Lower leg skin (tissue), 4 donors: ENCODE measurements at places on chromosomes 7 and 10.

DNA sequence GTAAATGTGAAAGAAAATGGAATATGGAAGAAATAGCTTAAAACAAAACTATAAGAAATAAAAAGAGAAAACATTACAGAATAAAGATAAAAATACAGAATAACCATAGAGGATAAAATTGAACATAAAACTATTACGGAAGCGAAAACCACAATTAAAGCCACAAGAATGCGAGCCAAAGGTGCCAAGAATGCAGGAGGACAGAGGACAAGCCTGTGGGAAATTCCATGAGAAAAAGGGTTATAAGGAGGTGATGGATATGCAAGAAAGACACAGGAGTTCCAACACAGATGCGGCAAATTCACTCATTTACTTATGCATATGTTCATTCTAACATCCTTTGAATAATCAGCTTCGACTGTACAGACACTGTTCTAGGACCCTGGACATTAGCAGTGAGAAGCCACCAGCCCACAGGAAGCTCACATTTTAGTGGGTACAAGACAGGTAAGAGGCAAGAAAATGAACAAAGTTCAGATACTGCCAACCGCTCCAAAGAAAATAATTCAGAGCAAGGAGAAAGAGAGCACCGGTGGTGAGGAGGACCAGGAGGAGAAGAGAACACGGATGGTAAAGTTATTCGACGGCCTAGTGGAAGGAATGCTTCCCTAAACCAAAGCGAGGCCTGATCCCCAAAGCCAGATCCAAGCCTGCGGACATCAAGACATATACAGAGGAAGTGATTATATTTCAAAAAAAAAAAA is 213.7 kb upstream of the MGMT start:
- no peak for DNase-seq

- no peak for DNase-seq
Measured at GRCh38 chr10:124916098-124916584, 25.8 kb upstream of the ZRANB1 start.

- DNase-seq = no peak
Measured at GRCh38 chr10:48455392-48456151, 149.1 kb downstream of the MAPK8 start.

- peak; percentile 85 for DNase-seq
Measured at GRCh38 chr7:158811894-158812293, 17.4 kb downstream of the ESYT2 start.

- DNase-seq = peak; percentile 74
Measured at GRCh38 chr7:157690058-157690832, 353.4 kb downstream of the DNAJB6 start.

DNA sequence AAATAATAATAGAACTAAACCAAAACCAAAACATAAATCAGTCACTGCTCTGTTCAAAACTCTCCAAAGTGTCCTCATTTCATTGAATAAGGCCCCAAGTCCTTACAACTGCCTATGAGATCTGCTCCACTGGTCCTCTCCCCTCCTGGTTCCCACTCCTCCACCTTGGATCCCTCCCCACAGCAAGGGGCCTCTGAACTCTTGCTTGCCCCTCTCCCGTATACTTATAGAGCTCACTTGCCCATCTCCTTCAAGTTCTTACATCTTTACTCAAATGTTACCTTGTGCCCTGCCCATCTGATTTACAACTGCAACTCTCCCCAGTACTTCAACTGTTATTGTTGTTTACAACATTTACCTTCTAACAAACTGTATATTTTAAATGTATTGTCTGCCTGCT is 819 bp downstream of the POLD2 start:
- DNase-seq = no peak

GRCh38 chr7:120731271-120731670 is 126.7 kb downstream of the TSPAN12 start:
- no peak for DNase-seq

GRCh38 chr10:126734015-126734414 is 63.5 kb upstream of the C10orf90 start:
- peak; percentile 20 for DNase-seq

DNA sequence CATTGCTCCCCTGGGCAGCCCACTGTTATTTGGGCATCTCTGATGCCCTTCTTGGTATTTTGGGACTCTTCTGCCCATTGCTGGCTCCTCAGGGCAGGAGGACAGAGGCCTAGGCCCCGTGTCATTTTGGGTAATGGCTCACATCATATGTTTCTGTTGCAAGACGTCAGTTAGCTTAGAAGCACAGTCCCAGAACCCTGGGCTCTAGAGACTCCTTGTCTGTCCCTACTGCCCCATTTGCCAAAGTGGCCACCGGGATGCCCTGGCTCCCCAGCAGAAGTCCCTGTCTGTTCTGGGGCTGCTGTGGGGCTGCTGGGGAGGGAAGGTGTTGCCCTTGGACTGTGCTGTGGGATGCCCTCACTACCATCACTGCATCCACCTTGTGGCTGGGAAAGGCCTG is 48.8 kb downstream of the ADCYAP1R1 start:
- DNase-seq = no peak

DNA sequence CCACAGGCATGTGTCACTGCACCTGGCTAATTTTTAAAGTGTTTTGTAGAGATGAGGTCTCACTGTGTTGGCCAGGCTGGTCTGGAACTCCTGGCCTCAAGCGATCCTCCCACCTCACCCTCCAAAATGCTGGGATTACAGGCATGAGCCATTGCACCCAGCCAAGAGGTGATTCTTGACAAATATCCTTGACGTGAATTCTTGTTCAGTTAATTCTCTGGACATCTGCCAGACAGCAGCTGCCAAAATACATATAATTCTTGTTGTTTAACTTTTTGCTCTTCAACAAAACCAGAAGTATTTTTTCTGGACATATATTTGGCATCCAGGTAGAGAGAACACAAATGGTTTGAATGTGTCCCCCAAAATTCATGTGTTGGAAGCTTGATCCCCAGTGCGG is 3.2 kb downstream of the ACADSB start:
- no peak for DNase-seq

- DNase-seq = no peak
Measured at GRCh38 chr7:29360633-29361625, 166.4 kb downstream of the CHN2 start.

- DNase-seq = peak; percentile 87
Measured at GRCh38 chr7:88218836-88219605, 817 bp downstream of the SRI start.

GRCh38 chr10:60669501-60669900 is 108.8 kb upstream of the CDK1 start:
- DNase-seq = no peak

- DNase-seq = no peak
Measured at GRCh38 chr10:13815756-13816155, 229.0 kb downstream of the PRPF18 start.

- no peak for DNase-seq
Measured at GRCh38 chr7:26670290-26670689, 194.1 kb downstream of the SKAP2 start.

GRCh38 chr7:5695727-5696345 is 85.6 kb downstream of the RNF216 start:
- peak; percentile 51 for DNase-seq

- no peak for DNase-seq
Measured at GRCh38 chr7:35185908-35186731, 67.8 kb downstream of the TBX20 start.

GRCh38 chr10:62186999-62187675 is 81.5 kb downstream of the RTKN2 start:
- DNase-seq = no peak

DNA sequence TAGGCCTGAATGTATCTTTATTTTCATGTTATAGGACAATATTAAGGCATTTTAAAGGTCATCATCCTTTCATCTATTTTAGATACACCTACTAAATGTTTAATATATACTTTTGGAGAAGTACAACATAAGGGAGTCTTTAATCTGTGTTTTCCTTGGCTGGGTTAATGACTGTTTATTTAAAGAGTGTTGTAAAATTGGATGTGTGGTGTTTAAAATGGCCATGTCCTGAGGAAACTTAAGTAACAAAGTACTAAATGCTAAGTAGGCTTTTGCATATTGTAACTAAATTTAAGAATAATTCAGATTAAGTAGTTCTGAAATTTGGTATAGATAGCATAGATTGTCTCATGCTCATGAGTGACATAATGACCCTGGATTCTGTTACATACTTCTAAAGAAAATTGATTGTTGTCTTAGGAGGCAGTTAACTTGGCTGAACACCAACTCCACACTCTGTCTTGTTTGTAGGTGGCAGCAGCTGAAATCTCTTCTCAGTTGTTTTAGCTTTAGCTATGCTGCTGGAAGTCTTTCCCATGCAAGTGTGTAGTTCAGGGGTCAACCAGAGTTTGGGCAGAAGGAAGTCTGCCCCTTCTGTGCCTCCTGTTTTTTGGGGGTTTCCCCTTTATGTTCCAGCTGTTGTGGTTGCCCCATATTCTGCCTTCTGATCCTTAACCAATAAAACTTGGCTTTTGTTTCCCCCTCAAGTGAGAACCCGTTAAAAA is 29.2 kb downstream of the DLD start:
- no peak for DNase-seq

DNA sequence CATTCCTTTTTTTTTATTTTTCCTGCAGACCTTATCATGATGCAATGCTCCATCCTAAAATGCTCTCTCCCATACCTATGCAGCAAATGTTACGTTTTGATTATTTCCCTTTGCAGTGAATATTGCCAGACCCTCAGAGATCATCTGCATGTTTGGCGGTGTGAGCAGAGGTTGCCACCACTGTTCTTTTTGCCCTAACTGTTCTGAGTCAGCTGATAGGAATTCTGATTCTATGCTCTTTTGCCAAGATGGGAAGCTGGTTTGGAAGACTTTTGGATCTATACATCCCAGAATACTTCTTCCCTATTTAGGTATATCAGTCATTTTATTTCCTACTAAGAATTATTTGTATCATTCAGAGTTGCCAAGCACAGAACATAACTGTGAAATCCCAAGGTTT is 130.5 kb downstream of the KLF6 start:
- no peak for DNase-seq

- no peak for DNase-seq
Measured at GRCh38 chr7:96388166-96388565, 66.3 kb upstream of the SLC25A13 start.

DNA sequence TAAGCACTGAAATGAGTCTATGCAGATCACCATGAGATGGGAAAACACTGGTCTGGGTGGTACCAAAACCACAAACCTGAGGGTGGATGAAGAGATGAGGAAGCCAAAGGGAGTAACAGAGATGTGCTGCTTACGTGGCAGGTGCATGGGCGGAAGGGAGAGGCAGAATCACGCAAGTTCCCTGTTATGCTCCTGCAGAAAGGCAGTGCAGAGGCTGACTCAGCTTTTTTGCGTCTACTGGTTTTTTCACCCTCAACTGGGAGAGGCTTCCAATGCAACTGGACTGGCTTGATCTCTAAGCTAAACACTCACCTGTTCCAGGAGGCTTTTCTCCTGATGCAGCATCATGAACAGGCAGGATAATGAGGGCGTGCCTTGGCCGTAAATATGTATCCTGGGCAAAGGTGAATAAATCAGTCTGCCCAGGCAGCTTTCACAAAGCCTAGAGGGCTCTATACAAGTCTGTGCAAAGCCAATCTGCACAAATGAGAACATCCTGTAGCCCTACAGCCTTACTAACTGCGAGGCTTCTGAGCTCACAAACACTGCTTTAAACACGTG is 95.4 kb upstream of the AFAP1L2 start:
- DNase-seq = peak; percentile 70

GRCh38 chr10:28719789-28720436 is 42.6 kb downstream of the BAMBI start:
- no peak for DNase-seq

DNA sequence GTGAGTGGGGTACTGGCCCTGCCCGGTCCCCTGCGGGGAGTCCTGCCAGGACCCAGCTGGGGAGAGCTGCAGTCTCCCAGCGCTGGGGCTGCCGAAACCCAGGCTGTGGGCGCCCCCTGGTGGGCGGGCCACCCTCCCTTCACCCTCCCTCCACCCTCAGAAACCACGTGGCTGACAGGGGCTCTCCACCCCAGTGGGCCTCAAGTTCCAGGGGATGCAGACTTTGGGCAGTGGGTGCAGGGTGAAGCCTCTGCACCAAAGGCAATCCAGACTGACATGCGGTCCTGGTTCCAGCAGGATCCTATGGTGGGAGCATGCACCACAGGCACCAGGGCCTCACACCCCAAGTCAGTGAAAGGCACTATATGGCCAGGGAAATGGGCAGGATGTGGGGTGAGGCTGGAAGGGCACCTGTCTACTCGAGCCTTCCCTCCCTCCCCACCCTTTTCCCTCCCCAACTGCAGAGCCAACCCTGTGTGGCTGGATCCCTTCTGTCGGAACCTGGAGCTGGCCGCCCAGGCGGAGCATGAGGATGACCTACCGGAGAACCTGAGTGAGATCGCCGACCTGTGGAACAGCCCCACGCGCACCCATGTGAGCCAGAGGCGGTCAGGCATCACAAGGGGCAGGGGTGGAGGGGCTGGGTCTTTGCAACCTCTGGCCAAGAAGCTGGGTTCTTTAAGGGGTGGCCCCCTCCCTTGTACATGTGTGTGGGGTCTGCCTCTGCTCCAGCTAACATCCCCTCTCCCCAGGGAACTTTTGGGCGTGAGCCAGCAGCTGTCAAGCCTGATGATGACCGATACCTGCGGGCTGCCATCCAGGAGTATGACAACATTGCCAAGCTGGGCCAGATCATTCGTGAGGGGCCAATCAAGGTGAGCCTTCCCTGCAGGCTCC is 38.8 kb downstream of the PSAP start:
- peak; percentile 46 for DNase-seq

DNA sequence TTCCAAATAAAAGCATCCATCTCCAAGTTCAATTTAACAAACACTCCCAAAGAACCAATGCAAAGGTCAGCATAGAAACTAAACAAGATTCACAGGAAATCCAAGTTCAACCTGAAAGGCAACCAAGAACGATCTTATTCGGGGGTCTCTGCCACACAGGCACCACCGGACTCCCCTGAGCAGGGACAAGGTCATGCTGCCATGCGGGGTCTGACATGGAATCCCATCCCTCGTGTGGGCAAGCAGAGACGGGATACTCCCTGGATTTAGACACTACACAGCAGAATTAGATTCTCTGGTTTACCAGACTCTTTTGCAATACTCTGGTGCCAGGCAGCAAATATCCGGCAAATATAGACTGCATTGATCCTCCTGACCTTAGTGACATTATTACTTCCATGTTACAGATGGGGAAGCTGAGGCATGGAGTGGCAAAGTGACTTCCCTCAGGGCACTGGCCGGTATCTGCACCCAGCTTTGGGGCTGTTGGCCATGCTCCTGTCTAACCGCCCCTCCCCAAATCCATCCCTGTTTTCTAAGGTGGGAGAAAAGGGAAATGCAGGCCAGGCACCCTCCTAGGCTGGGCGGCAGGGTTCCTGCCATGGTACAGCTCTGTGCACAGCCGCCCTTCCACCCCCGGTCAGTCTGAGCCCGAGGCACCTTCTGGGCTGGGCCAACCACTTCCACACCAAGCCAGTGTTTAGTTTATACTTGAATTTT is 111.8 kb downstream of the VIPR2 start:
- DNase-seq = peak; percentile 73
